ENCODE measurements at places on chromosomes 4 and X. TPM values are rescaled to one million over a fixed set of nuclear protein-coding genes. Genes with fewer than 3 reads are reported as not detected.

The NKX6-1 gene
- not detected for total RNA-seq

DNA sequence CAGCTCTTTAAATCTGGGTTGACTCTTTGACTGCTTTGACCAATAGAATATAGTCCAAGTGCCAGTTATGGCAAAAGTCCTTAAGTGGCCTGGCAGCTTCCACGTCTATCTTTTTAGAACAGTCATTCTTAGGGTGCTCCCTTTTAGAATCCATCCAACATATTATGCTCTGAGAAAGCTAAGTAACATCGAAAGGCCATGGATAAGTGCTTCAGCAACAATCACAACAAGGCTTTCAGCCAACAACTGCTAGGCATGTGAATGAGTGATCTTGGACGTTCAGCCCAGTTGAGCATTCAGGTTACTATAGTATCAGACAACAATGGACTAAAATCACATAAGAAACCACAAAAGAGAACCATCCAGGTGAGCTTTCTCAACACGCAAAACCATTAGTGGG, 818.7 kb downstream of the DMD start:
- H3K36me3 ChIP-seq = no peaks in the 10 kb centered on the region
- H3K27me3 ChIP-seq = peaks cover 2% of the 10 kb centered on the region

- peaks cover under 1% of the 10 kb centered on the region for H3K27me3 ChIP-seq
- peaks cover 38% of the 10 kb centered on the region for H3K4me1 ChIP-seq
- H3K27ac ChIP-seq = no peak overlapping the region
- H3K36me3 ChIP-seq = peaks cover 2% of the 10 kb centered on the region
- DNase-seq = no peak
- no peak overlapping the region for H3K4me3 ChIP-seq
Observed at GRCh38 chr4:26085551-26085950, 171.5 kb downstream of the SMIM20 start.

DNA sequence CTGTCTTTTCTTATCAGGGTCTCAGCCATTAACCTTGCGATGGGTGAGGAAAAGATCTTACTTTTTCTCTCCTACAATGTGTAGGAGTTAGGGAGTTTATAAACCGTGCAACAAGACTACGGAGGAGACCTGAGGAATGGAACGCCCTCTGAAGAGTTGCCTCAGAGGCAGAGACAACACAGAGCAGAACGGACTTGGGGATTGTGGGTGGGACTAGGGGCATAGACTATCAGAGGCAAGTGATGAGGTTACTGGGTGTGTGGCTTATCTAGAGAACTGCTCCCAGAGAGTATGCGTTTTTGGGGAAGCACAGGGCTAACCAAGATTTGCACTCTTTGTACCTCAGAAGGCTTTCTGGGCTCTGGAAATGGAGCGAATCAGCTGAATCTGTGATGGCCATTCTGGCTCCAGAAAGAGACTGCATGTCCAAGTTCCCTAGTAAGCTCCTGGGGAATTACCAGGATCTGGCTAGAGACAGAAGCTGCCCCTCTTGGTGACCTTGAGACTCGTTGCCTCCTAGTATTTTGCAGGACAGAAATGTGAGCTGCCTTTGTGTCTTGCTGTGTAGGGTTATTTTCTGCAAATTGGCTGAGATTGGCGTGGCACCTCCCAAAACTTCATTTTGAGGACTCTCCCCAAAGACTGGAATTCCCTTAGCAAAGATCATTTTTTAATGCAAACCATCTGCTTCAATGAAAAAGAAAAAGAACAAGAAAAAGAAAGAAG, 118.9 kb downstream of the ARSF start:
- H3K27me3 ChIP-seq = peaks cover 1% of the 10 kb centered on the region
- no peak overlapping the region for H3K27ac ChIP-seq
- no peaks in the 10 kb centered on the region for H3K36me3 ChIP-seq
- no peaks in the 10 kb centered on the region for H3K4me1 ChIP-seq
- H3K4me3 ChIP-seq = no peak overlapping the region
- no peak for DNase-seq

DNA sequence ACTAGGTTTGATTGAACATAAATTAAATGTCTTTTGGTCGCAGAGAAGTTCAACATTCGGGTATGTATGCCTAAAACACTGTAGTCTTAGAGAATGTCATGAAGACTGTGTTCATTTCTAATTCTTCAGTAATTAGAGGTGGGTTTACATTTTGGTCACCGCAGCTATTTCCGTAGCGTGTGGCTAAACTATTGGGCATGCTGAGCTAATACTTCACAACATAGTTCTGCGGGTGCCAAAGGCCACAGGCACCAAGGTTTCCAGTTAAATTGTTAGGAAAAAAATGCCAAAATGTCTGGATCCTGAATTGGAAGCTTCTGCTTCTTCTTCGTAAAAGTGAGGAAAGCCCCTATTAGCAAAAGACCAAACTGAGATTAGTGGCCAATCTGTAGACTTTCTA, 25.1 kb downstream of the SMIM31 start:
- H3K4me1 ChIP-seq = no peaks in the 10 kb centered on the region
- no peaks in the 10 kb centered on the region for H3K36me3 ChIP-seq
- H3K27me3 ChIP-seq = peaks cover 6% of the 10 kb centered on the region
- no peak overlapping the region for H3K27ac ChIP-seq
- no peak for DNase-seq
- no peak overlapping the region for H3K4me3 ChIP-seq

Measured in activated naive CD8-positive, alpha-beta T cell treated with anti-CD3 and anti-CD28 coated beads, Interleukin-2, amount 10 ng/mL, durations not matched to agents 7 days and 5 days (primary cell).